ENCODE measurements at places on chromosomes 2 and 18.
A peak's percentile ranks its signal among the peaks of the same experiment; 100 is the strongest.

- no peak for DNase-seq
These were observed 106.0 kb downstream of the MC4R start for GRCh38 chr18:60266558-60266957.

GRCh38 chr2:26184121-26184520 lies 11.2 kb downstream of the GAREM2 start:
- DNase-seq, result no peak

DNA sequence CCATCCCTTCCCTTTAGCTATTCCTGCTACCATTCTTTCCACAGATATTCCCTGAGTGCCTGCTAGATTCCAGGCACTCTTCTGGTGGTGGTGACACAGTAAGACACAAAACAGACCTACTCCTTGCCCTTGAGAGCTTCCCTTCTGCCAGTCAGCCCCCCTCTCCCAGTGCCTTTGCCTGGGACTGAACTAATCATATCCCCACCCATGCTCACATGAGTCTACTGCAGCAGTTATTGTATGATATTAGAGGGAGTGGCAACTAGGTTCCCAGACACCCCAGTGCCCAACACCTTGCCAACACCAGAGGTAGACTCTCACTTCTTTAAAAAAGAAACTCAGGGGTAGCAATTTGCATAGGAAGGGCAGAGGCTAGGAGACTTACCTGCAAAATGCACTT lies 7.2 kb upstream of the LBH start:
- no peak for DNase-seq

- DNase-seq, result no peak
These were observed 148.8 kb upstream of the ZNF236 start for GRCh38 chr18:76673281-76674185.

DNA sequence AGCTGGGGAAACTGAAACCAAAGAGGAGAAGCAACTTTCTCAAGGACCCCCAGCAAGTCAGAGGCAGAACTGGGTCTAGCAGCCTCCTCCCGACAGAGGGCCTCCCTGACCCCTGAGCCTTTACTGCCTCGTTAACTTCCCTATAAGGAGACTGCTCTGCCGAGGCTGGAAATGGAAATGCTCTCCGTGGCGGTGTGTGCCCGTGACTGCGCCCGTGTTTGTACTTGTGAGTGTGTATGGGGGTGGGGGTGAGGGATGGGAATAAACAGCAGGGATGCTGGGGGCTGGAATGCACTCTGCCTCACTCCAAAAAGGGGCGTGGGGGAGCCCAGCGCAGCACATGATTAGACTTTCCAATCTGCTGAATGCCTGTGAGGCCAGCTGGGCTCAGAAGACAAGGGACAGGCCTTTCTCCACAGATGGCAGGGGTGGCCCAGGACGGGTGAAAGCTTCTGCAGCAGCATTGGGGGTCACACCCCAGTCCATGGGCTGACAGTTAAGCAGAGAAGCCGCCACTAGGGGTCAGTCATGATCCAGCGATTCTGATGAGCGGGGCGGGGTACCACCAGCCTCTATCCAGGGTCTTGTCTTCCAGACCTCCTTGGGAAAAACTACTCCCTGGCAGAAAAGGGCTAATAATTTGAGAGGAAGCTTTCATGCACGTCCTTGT lies 26.8 kb downstream of the MPHOSPH10 start:
- DNase-seq, result peak; percentile 17

- DNase-seq, result no peak
These were observed 265.1 kb downstream of the MEIS1 start for GRCh38 chr2:66699793-66700676.

- no peak for DNase-seq
These were observed 17.1 kb downstream of the PXDN start for GRCh38 chr2:1727101-1727771.

DNA sequence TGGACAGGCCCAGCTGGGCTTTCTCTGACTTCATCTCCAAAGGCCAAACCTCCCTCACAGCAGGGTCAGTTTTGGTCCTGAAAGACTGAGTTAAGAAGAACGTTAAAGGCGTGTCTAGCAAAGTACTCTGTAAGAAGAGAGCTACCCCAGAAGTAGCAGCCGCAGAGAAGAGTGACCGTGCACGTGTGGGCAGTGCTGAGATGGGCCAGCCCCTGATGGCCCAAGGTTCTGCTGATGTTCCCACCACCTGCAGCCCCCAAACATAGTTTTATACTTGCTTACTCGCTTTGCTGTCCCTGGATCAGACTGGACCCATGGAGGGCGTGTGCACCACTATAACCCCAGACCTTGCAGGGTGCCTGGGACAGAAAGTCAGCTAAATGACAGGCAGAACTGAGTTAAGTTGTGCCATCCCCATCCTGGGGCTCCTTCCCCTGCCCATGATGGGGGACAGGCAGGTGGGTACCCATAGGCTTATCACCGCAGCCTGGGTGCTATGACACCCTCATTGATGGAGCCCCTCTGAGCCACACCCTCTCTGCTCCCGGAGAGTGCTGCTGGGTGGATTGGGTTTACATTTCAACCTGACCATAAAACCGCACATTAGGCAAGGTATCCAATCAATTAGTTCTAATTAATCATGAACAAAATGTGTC lies 367.3 kb upstream of the HS6ST1 start:
- no peak for DNase-seq

DNA sequence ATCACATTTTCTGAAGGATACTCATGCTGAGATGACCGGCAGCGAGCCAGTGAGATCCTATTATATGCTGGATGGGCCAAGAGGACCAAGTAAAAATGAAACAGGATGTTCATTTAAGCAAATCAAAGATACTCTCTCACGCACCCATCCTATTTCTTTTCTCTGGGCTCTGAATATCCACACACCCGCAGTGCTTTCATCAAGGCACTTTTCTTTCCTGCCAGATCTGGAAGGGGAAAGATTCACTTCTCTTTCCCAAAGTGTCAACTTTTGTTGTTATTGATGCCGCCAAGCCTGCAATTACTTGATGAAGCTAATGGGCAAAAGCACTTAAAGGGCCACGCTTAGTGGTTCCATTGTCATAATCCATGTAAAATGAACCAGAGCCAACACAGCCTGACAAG lies 191.9 kb upstream of the CHAC2 start:
- DNase-seq, result peak; percentile 25

DNA sequence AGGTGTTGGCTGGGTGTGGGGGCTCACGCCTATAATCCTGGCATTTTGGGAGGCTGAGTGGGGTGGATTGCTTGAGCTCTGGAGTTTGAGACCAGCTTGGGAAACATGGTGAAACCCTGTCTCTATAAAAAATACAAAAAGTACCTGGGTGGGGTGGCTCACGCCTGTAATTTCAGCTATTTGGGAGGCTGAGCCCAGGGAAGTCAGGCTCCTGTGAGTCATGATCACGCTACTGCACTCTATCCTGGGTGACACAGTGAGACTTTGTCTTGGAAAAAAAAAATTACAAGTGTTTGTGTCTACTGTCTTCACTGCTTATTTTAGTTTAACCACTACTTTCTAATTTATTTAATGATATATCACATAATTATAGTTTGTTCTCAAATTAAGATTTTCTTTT lies 62.7 kb upstream of the DOCK10 start:
- no peak for DNase-seq

DNA sequence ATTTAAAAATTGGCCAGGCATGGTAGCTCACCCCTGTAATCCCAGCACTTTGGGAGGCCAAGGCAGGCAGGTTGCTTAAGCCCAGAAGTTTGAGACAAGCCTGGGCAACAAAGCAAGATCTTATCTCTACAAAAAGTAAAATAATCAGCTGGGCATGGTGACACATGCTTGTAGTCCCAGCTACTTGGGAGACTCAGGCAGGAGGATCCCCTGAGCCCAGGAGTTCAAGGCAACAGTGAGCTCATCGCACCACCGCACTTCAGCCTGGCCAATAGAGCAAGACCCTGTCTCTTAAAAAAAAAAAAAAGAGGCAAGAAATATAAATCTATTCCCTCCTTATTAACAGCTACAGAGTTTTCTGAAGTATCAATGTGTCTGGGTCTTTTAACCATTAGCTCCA lies 51.9 kb downstream of the ESCO1 start:
- no peak for DNase-seq

DNA sequence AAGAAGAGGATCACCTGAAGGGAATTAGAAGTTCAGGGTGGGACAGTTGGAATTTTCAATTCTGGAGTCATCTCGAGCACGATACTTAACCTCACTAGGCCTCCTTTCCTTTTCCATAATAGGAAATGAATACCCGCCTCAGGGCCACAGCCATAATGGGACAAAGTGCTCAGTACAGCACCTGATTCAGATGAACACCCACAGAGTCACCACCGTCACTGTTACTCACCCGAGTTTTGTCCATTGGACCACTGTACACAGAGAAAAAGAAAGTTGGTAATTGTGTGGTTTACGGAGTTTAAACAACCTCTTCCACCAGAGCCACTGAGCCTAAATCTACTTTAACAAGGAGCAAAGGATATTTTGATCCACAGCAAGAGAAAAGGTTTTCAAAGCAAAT lies 122.0 kb upstream of the NDUFV2 start:
- DNase-seq, result no peak

DNA sequence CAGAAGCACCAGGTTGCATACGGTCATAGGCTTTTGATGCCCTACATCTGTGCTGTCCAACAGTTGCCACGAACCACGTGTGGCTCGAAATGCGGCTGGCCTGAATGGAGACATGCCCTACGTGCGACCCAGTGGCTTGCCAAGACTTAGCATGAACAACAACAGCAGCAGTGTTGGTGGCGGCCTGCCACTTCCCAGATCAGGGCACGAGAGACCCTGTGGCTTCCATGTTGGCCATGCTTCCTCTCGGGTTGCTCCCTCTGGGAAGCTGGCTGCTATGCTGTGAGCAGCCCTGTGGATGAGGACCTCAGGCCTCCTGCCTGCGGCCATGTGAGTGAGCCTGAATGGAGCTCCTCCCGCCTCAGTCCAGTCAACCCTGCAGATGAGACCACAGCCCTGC lies 212.3 kb downstream of the HDAC4 start:
- DNase-seq, result no peak

DNA sequence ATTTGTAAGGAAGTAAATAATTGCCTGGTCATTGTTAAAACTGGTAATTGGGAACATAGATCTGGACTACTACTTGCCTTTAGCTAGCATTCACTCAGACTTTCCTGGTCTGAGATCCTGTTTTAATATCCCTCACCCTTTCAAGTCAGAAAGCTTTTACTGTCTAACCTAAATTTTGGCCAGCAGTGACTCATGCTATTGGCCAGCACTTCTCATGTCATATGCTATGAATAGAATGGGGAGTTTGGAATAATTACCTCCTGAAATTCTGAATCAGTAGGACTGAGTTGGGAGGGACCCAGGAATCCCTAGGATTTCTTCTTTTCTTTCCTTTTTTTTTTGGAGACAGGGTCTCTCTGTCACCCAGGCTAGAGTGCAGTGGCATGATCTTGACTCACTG lies 19.3 kb downstream of the STK36 start:
- DNase-seq, result no peak

DNA sequence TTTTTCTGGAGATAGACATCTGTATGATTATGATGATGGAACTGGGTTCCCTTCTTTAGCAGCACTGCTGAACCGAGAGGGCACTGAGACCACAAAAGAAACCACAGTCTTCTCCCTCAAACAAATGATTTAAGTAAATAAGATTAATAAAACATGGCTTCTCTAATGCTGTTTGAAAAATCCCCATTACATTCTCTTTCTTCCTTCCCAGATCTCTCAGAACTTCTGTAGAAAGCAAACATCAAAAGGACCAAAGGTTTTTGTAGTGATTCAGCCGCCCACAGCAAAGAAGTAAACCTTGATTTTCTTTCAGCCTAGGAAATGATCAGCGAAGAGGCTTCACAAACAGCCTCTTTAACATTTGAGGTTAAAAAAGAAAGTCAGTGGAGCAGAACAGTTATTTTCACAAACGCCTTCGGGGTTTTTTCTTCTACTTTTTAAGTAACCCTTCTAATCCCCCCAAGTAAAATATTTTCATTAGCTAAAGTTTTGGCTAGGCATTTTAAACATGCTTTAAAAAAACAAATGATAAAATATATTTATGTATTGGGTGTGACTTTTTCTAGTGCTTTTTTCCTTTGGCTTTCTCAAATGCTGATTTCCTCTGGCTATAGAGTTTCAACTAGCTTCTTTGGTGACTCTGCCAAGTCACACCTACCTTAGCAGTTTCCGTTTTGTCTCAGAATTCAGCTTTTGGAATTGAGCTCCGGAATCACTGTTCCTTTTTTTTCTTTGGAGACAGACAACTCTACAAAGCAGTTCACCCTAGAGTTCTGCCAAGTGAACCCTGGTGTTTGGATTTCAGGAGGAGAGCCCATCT lies 89.6 kb downstream of the UPP2 start:
- DNase-seq, result no peak

GRCh38 chr2:32627441-32627813 lies 423 bp upstream of the TTC27 start:
- DNase-seq, result peak; percentile 29

GRCh38 chr2:1481406-1482252 lies 68.4 kb downstream of the TPO start:
- DNase-seq, result no peak
